Osteoblast (primary cell): ENCODE measurements at places on chromosomes 3 and 15.

DNA sequence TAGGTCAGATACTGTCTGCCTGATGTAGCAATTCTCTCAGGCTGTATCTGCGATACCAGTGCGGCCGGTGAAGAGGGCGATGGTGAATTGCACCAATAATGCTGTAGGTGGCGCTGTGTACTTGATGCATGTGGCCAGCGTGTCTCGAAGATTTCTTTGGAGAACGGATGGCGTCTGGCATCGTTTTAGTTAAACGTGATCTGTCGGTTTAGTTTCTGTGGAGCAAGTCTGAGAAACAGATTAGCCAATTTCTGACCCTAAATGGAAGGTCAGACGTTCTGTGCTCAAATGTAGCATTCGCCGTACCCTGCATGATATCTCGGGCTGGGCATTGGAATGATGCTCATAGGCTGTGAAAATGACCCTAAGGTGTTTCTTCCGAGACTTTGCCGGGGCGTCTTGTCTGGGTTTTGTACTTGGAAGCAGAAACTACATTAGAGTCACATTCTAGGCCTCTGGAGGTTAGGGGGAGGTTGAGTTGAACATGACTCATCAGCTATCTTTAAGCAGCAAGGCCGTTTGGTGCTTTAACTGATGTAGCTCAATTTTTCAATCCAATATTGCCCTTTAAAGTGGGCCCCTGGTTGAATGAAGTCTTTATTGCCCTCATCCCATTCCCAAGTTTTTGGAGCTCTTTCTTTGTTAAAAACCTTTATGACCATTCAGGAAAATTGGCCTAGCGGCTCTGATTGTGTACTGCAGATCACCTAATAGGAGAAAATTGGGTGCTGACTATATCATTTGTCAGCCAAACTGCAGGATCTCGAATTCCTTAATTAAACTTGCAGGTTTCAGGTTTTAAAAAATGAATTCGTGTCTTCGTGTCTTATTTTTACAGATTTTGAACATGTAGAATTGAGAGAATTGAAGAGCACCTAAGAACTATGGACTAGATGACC lies 80.0 kb downstream of the SQOR start:
- H3K4me3 ChIP-seq = peak overlapping the region; percentile 52
- H3K36me3 ChIP-seq = no peaks in the 10 kb centered on the region
- peaks cover 11% of the 10 kb centered on the region for H3K4me1 ChIP-seq
- H3K27ac ChIP-seq = no peak overlapping the region

GRCh38 chr3:152587861-152588260 lies 247.1 kb upstream of the P2RY1 start:
- no peaks in the 10 kb centered on the region for H3K27me3 ChIP-seq
- no peak overlapping the region for H3K27ac ChIP-seq
- peaks cover 8% of the 10 kb centered on the region for H3K4me1 ChIP-seq
- H3K4me3 ChIP-seq = no peak overlapping the region
- H3K36me3 ChIP-seq = no peaks in the 10 kb centered on the region

DNA sequence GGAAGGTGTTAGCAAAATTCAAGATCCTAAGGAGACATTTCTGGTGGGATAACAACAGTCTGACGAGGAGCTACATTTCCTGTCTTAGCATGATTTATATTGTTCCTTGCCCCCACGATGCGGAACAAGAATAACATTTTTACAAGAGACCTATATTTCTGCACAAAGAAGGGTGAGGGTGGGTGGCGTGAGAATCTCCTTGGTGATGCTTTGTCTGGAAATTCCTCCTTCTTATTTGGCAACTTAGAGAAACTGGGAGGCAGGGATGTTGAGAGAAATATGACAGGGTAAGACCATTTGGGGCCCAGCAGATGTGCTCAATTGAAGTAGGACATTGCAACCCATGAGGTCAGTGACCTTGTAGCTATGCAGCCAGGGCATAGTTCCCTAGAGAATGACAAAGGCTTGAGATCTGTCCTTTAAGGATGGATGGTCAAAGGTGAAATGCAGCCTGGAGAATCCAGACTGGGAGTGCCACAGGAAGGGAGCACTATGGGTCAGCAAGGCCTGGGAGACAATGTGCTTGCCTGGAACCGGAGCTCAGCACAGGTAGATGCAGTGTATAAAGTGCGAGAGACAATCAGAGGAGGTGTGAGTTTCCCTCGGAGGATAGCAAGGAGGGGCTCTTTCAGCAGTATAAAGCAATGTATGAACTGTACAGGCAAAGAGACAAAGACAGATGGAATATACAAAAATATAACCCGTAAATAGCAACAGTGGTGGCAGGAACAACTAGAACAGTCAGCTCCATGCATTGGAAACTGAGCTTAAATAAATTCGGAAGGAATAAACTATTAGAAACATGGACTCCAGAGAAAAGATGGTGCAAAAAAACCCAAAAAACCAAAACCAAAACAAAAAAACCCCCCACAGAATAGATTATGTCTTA lies 317.6 kb upstream of the TBL1XR1 start:
- H3K27ac ChIP-seq = no peak overlapping the region
- H3K36me3 ChIP-seq = no peaks in the 10 kb centered on the region
- H3K4me3 ChIP-seq = no peak overlapping the region
- DNase-seq = no peak
- no peaks in the 10 kb centered on the region for H3K27me3 ChIP-seq
- peaks cover 19% of the 10 kb centered on the region for H3K4me1 ChIP-seq

GRCh38 chr15:50009634-50010033 lies 109.4 kb downstream of the ATP8B4 start:
- H3K4me1 ChIP-seq = no peaks in the 10 kb centered on the region
- H3K27ac ChIP-seq = no peak overlapping the region
- H3K4me3 ChIP-seq = no peak overlapping the region
- no peak for DNase-seq

DNA sequence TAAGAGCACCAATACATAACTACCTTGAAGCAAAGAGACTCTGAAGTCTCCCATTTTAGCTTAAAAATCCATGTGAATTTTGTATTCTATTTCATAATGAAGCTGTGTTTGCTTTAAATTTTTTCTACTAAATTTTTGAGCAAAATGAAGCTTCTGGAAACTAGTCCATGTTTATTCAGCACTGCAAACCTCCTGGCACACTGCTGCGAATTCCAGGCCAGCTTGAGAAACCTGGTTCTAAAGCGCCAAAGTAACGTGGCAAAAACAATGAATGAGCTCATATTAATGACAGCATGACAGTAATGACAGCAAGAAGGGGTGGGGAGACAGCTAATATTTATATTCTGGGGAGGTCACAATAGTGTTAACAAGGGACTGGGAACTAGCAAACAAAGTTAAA lies 25.7 kb downstream of the CEP152 start:
- H3K4me1 ChIP-seq = peaks cover 3% of the 10 kb centered on the region
- no peak for DNase-seq

DNA sequence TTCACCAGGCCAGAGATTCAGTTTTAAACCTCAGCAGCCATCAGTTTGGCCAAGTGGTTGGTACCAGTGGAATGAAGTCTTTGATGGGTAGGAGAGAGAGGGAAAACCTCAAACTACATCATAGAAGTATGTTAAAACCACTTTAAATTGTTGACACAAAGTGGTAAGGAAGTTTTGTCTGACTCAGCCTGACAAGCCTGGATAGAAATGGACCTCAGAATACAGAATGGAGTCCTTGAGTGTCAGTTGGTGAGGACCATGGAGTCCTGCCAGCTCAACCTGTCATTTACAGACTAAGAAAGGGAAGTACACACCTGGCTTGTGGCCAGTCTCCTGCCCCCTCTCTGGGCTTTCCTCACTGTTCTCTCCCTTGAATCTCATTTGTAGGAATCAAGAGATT lies 12.1 kb downstream of the EAF1 start:
- H3K27ac ChIP-seq = peak overlapping the region; percentile 82
- DNase-seq = peak; percentile 39
- H3K4me3 ChIP-seq = no peak overlapping the region
- no peaks in the 10 kb centered on the region for H3K27me3 ChIP-seq
- peaks cover 57% of the 10 kb centered on the region for H3K4me1 ChIP-seq
- peaks cover 64% of the 10 kb centered on the region for H3K36me3 ChIP-seq

- no peaks in the 10 kb centered on the region for H3K27me3 ChIP-seq
- H3K27ac ChIP-seq = no peak overlapping the region
- H3K4me1 ChIP-seq = no peaks in the 10 kb centered on the region
- DNase-seq = no peak
- H3K4me3 ChIP-seq = no peak overlapping the region
Measured at GRCh38 chr3:28150465-28151206, 90.8 kb upstream of the CMC1 start.

DNA sequence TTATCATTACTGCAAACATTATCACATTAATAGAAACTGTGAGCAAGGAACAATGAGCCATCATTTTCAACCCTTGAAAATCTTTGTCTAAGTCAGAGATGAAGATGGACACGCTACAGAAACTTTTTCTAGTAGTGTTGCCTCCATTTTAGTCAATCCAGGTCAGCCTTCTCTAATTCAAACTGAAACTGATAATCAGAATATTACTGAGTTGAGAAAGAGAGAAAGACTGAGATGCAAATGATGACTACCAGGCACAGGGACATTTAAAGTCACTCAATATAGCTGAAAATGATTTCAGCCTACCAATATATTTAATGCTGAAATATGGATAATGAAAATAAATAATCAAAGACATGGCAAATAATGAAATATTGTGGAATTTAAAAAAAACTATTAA lies 261.4 kb downstream of the GBE1 start:
- H3K4me3 ChIP-seq = no peak overlapping the region
- peaks cover 8% of the 10 kb centered on the region for H3K36me3 ChIP-seq
- no peak for DNase-seq
- H3K27ac ChIP-seq = no peak overlapping the region

DNA sequence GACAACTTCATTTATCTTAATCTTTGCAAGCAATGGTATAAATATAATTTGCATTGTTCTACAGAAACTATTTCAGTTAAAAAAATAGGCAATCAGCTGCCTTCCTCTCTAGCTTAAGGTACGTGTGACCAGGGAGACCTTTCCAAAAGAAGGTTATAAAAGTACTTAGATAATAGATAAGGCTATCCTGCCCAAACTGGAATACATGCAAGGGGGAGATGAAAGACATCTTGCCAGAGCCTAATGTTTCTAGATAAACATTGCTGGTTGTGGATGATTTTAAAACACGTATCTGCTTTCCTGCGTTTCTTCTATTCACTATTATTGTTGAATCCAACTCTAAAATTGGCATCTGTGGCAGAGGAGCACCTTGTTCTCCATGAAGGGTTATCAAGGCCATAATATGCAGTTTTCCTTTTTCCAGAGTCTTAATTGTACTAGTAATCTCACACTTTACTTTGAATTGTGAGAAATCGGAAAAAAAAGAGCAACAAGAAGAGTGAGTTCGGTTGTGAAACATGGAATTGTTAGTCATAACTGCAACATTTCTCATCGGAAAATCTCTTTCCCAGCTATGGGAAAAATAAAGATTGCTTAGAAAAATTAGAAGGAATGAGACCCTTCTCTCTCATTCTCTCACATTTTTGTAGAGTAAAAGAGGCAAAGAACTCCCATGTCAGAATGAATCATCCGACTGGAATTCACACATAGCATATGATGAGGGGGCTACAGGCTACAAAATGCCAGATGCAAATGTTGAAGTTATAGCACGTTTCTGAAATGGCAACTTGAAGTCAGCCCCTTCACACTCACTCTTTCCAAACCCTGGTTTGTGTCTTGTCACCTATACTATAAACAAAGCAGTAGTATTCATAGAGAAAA lies 936.1 kb upstream of the NR2F2 start:
- no peaks in the 10 kb centered on the region for H3K27me3 ChIP-seq
- no peaks in the 10 kb centered on the region for H3K36me3 ChIP-seq
- DNase-seq = peak; percentile 17
- H3K27ac ChIP-seq = peak overlapping the region; percentile 23
- no peaks in the 10 kb centered on the region for H3K4me1 ChIP-seq
- no peak overlapping the region for H3K4me3 ChIP-seq

DNA sequence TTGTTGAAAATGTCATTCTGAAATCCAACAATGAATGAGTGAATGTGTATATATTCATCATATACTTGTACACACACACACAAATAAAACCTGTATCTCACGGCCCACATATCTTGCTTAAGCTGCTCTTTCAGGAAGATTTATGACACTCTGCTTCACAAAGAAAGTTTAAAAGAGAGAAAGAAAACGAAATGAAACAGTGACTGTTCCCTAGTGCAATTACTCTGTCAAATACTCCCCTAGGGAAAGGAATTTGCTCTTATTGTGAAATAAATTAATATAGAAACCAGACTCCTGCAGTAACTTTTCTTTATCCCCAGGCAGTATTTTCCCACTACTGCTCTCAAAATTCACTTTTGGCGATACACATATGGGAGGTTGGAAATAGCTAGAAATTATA lies 329.1 kb downstream of the VPS13C start:
- no peak overlapping the region for H3K4me3 ChIP-seq
- H3K27me3 ChIP-seq = no peaks in the 10 kb centered on the region
- no peaks in the 10 kb centered on the region for H3K4me1 ChIP-seq
- no peak overlapping the region for H3K27ac ChIP-seq
- no peaks in the 10 kb centered on the region for H3K36me3 ChIP-seq

- no peak overlapping the region for H3K27ac ChIP-seq
- peaks cover 6% of the 10 kb centered on the region for H3K36me3 ChIP-seq
- no peak overlapping the region for H3K4me3 ChIP-seq
- DNase-seq = no peak
- H3K27me3 ChIP-seq = no peaks in the 10 kb centered on the region
- H3K4me1 ChIP-seq = peaks cover 9% of the 10 kb centered on the region
Measured at GRCh38 chr3:158642005-158642404, 2.3 kb upstream of the GFM1 start.

DNA sequence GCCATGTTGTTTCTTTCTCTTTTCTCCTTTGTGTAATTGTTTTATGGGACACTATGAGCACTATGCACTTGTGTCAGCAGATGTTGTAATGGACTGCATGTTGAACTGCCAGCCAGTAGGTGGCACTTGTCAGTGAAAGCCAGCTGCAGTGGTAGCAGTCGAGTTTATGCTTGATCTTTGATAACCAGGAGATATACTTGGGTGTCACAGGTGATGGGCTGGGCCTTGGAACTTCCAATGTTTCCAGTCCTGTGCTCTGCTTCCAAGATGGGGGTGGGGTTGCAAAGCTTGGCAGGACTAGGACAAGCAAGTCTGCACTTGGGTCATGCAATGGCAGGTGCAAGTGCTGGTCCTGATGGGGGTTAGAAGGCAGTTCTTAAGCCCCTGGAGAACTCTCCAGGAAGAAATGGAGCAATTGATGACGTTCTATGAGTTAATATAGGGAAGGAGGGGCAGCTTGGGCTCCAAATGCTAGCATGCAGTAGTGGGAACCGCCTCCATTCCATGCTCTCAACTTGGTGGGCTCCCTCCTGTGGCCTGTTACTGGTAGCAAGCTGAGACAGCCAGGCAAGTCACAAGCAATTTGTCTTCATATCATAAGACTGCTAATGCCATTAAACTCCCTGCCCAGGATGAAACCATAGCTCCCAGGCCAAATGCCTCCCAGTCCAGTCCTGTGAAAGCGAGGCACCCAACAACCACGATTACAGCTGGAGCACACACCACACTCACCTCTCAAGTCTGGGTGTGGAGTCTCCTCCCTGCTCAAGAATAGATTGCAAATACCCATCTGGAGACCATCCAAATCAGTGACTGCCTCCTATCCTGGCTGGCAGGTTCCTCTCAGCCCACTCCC lies 287.2 kb downstream of the CGGBP1 start:
- H3K36me3 ChIP-seq = no peaks in the 10 kb centered on the region
- DNase-seq = no peak
- no peaks in the 10 kb centered on the region for H3K27me3 ChIP-seq
- no peaks in the 10 kb centered on the region for H3K4me1 ChIP-seq
- no peak overlapping the region for H3K27ac ChIP-seq

- no peak overlapping the region for H3K4me3 ChIP-seq
- H3K27ac ChIP-seq = peak overlapping the region; percentile 39
- peak; percentile 78 for DNase-seq
- no peaks in the 10 kb centered on the region for H3K27me3 ChIP-seq
- H3K36me3 ChIP-seq = peaks cover 22% of the 10 kb centered on the region
- peaks cover 27% of the 10 kb centered on the region for H3K4me1 ChIP-seq
Measured at GRCh38 chr15:52559575-52559974, 9.3 kb downstream of the ARPP19 start.
